ENCODE measurements at places on chromosomes 2 and 18.

DNA sequence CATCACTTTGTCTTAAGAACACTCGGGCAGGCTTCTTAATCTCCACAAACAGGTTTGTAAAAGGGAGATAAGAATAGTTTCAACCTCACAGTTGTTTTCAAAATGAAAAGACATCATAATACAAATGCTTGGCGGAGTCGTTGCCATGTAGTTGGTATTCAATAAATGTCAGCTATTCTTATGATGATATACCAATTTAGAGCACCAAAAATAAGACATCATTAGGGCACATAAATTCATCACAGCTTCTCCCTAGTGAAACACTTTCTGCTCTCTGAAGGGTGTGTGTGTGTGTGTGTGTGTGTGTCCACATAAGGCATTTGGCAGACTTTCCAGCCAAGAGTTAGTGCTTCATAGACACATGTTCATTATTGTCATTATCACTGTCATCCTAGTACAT is 10.8 kb downstream of the TMEM182 start:
- no peak for DNase-seq

- DNase-seq: no peak
Measured at GRCh38 chr2:136058262-136058661, 59.7 kb downstream of the CXCR4 start.

DNA sequence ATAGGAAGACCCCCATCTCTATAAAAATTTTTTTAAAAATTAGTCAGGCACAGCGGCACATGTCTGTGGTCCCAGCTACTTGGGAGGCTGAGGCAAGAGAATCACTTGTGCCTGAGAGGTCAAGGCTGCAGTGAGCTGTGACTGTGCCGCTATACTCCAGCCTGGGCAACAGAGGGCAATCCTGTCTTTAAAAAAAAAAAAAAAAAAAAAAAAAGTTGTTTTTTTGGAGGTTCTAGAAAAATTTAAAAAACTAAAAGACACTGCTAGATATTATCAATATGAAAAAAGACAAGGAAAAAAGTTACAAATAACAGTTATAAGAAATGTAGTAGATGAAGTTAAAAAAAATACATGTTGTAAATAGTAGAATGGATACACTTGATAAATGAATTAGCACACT is 56.1 kb upstream of the C2orf15 start:
- DNase-seq: peak; percentile 5

- DNase-seq: no peak
Measured at GRCh38 chr18:75531851-75532459, 104.5 kb upstream of the SMIM21 start.

GRCh38 chr2:185970148-185970852 is 231.7 kb downstream of the FSIP2 start:
- peak; percentile 66 for DNase-seq

GRCh38 chr2:234840336-234840735 is 111.5 kb upstream of the SH3BP4 start:
- DNase-seq: peak; percentile 73

GRCh38 chr2:72035518-72036172 is 112.0 kb downstream of the CYP26B1 start:
- DNase-seq: peak; percentile 61

DNA sequence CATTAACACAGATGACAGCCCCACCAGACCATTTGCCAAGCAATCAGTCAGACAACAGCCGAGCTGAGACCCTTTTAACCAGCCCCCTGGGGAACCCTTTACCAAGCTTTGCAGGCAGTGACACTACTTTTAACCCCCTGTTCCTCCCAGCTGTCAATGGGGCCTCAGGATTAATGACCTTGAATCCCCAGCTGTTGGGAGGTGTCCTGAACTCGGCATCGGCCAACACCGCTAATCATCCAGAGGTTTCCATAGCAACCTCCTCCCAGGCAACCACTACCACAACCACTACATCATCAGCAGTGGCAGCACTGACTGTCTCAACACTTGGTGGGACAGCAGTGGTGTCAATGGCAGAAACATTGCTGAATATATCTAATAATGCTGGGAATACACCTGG is 160.9 kb upstream of the EPC2 start:
- no peak for DNase-seq

- DNase-seq: peak; percentile 14
Measured at GRCh38 chr2:199057936-199058335, 399.8 kb downstream of the SATB2 start.

DNA sequence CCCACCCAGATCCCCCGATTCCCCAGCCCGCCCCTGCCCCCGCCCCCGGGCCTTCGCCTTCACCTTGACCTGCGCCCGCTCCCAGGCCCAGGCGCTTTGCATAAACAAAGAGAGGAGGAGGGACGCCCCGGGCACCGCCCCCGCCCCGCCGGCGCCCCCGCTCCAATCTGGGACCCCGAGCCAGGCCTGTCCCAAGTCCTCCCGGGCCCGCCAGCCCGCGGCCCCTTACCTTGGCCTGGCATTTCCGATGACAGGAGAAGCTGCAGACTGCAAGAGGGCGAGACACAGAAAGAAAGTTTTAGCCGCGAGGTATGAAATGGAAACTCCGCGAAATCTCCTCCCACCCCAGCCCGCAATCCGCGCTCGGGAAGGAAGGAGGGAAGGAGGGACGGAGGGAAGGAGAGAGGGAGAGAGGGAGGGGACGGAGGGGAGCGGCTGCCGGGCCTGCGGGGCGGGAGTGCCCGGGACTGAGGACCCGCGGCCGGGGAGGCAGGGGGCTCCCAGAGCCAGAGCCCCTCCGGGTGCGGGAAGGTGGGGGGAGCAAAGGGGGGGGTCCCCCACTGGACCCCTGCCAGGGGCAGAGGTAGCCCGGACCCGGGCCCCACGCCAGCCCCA is 24.2 kb downstream of the TNS1 start:
- no peak for DNase-seq

DNA sequence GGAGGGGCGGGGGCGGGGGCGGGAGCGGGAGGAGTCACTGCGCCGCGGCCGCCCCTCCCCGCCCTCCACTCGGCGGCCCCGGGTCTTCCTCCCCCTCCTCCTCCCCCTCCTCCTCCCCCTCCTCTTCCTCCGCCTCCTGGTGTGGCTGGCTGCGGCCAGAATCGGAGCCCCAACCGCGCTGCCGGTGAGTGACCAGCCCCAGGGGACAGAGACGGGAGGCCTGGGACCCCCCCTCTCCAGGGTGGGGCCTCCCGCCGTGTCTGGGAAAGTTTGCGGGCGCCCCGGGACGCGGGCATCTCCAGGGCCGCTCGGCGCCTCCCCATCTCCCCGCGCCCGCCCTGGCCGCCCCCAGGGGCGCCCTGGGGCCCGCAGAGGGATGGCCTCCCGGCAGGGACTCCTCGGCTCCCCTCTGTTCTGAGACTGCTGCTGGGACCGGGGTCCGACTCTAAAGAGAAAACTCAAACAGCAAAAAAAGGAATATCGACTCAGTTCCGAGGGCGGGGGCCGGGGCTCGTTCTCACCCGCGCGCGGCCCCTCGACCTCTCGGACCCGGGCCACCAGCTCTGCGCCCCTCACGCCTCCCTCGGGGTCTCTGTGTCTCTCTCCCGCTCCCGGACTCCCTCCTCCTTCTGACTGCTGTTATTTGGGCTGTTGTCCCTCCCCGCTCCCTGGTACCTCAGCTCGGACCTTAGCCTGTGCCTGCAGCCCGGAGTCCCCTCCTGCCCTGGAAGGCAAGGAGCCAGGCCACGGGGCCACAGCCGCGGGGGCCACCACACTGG is at the start of gene STON1:
TSS of gene STON1 (plus strand) at position 122 of the 779 bp plus-strand sequence. CDS start 50,480 bp downstream, outside the sequence.
- peak; percentile 11 for DNase-seq

GRCh38 chr2:218256612-218257350 is 4.0 kb upstream of the GPBAR1 start:
- no peak for DNase-seq

DNA sequence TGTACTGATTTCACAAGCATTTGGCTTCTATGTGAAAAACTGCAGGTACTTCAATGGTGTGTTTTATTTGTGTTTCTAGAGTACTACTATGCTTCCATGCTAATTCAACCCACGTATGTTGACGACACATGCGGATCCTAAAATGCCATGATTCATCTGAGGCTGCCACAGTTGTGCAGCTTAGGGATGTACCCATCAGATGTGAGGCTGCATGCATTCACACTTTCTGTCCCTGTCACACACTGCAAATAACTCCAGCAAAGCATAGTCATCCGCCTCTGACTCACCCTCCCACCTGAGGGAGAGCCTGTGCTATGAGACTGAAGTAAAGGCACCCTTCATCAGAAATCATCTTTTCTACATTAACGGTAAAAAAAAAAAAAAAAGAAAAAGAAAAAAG is 22.1 kb upstream of the SERTAD2 start:
- peak; percentile 80 for DNase-seq

DNA sequence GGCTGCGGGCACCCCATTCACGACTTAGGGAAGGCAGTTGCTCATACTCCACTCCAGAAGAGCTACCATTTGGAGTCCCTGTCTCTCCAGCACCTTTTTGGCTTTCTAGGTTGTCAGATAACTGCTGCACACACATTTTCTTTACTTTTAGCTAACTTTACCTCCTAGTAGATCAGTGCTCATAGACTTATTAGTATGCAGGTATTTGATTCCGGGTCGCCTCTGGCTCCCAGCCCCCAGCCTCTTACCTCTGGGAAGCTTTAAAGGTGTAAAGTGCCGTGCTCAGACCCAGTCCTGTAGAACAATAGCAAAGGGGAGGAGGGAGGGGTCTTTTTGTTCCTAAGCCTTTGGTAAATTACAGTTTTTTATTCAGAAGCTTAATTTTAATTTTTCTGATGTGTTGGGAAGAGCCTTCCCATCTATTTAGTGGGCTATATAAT is 102.9 kb downstream of the SPTBN1 start:
- no peak for DNase-seq

DNA sequence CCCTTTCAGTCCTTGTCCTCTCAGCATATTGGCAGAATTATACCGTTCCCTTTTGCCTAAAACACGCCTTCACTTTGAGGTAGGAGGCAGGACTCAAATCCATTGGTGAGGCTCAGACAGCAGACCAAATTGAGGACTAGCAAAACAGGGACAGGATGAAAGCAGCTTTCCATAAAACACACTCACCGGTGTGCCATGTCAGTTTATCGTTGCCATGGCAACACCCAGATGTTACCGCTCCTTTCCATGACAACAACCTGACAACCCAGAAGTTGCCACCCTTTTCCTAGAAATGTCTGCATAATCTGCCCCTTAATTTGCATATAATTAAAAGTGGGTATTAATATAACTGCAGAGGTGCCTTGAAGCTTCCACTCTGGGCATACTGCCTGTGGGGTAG is 730.4 kb downstream of the METTL4 start:
- DNase-seq: no peak

DNA sequence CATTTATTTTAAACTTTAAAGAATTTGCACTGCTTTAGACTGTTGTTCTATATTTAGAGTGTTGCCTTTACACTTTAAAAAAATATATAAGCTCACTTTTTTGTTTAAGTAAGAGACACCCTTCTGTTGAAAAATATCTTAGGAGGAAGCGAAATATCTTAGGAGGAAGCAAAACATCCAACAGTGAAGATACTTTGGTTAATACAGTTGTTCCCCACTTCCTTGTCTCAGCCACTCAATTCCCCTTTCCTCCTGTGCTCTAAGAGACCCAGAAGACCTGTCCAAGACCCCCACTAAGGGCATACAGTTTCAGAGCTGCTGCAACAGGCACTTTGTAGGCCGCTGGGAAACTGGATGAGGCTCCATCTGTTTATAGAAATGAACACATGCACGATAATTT is 5.7 kb downstream of the SERPINB8 start:
- no peak for DNase-seq

DNA sequence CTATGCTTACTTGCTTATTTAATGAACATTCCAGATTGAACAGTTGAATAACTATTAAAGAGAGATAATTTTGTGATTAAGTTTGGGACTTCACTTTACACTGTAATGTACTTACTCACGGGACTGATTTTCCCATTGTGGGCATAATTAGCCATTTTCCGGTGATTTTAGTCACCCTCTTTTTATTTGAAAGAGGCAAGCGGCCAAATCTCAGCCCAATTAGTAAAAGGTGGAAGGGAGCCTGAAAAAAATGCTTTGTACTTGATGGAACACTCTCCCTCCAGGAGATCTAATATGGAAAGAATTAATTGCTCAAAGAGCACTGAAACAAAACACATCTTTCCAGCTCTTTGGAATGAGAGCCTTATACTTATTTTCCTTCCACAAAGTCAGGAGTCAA is 50.2 kb downstream of the CALCRL start:
- DNase-seq: no peak

DNA sequence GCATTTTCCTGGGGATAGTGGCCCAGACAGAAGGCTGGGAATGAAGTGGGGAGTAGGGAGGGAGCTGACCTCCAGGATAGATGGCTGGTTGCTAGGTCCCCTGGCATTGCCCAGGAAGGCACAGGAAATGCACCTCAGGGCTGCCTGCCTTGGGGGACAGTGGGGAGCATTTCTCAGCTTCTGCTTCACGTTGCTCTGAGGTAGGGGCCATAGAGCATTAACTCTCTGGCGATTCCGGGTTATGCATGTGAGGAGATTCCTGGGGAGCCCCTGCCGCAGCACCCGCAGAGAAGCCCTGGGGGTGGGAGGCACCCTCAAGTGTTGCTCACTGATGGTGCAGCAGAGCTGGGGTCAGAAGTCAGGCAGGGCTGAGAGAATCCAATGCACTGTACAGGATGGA is 256.5 kb downstream of the CYP26B1 start:
- DNase-seq: no peak

DNA sequence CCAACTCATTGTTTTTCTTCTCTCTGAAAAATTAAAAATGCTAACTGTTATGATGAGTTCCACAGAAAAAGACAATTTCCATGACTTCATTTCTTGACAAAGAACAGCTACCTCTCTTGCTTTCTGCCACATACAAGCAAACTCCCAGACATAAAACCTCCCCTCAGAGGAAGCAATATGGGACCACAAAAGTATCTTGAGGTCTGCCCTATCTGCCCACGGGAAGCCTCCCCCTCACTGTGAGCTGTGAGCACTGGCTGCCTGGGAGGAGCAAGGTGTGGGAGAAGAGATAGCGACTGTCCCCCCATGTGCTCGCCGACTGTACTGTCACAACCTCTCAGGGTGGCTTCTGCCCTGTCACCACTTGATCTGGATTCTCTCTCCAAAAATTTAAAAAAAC is 69.7 kb upstream of the NRP2 start:
- DNase-seq: no peak

DNA sequence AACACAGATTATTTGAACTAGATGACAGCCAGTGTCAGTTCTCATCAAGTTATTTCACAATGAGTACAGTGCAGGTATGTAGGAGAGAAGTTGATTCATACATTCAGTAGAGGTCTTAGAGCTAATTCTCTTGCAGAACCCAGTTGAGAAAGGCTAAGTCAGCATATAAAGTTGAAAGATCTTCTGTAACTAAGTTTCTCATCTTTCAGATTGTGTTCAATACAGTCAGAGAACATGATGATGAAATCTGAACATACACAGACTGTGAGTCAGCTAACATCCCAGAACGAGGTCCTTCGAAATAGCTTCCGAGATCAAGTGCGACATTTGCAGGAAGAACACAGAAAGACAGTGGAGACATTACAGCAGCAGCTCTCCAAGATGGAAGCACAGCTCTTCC is 41.9 kb upstream of the LIMS1 start:
- peak; percentile 88 for DNase-seq

- peak; percentile 23 for DNase-seq
Measured at GRCh38 chr2:160105366-160105765, 43.0 kb upstream of the PLA2R1 start.

DNA sequence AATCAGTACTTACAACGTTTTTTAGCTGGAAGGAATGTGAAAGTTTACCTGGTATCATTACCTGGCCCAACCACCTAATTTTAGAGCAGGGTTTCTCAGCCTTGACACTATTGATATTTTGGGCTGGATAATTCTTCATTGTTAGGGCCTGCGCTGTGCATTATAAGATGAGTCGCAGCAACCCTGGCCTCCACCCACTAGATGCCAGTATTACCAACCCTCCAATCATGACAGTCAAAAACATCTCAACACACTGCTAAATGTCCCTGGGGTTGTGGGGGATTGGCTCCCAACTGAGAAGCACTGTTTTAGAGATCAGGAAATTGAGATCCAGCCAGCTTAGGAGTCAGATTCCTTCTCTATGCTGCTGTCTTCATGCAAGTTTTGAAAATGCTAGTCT is 265.3 kb upstream of the TCF4 start:
- DNase-seq: no peak

All from mammary epithelial cell (primary cell).